Epithelial cell of esophagus (primary cell): ENCODE measurements at places on chromosomes 1 and 21.

- no peak for DNase-seq
Observed at GRCh38 chr1:41617336-41617735, 132.9 kb upstream of the EDN2 start.

DNA sequence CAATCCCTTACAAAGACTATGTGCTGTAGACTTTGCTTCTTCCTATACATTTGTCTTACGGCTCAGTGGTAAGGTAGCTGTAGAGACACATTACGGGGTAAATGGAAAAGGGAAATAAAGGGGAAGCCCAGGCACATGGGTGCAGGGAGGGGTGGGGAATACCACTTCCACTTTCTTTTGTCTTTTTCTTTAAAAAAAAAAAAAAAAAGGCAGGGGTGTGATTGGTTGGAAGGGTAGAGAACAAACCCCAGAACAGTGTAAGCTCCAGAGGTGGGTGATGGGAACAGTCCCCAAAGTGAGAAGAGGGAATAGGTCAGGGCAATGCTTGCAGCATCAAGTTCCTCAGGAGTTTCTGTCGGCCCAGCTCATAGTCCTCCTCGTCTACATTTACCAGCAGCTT, 3.9 kb downstream of the NIT1 start:
- DNase-seq: no peak

DNA sequence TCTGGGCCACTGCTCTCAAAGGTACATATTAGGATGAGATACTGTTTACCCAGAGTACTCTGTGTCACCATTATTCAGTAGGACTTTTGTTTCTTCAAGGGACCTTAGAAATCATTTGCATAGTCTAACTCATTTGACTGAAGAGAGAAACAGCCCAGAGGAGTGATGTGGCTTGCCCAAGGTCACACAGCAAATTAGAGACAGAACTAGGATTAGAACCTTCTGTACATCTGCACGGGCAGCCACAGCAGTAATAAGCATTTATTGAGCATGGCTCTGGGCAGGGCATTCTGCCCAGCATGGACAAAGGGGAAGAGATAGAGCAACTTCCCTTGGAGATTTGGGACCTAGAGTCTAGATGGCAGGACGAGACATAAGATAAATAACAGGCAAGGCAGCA, 5.7 kb upstream of the NHLH1 start:
- no peak for DNase-seq

- DNase-seq: peak; percentile 64
Observed at GRCh38 chr1:110087812-110088738, 17.6 kb upstream of the ALX3 start.

GRCh38 chr1:167244244-167244643, 23.6 kb downstream of the POU2F1 start:
- no peak for DNase-seq

DNA sequence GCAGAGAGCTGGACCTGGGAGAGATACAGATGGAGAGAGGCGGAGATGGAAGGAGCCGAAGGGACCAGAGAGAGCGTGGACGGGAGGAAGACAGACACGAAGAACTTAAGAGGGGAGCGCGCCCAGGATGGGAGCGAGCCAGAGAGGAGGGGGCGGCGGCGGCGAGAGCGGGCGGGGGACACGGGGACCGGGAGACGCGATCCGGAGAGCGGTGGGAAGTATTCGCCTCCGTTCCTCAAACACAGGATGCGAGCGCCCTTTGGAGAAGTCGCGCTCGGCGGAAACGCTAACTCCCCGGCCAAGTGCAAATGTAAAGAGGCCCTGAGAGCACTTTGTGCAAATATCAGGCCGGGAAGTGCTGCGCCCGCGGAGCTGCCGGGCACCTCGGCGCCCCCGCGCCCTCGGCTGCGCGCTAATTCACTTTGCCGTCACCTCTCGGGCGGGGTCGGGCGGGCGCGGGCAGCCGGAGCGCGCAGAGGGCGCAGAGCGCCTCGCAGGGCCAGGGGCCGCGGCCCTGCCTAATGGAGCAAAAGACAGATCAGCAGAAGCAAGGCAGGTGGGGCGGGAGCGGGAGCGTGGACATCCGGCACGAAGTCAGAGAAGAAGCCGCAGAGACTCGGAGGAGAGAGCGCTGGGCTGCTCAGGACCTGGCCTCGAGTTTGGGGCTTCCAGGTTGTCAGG, 281.2 kb downstream of the RRAGC start:
- DNase-seq: no peak

GRCh38 chr1:1892079-1892762, 1.3 kb upstream of the GNB1 start:
- peak; percentile 78 for DNase-seq

DNA sequence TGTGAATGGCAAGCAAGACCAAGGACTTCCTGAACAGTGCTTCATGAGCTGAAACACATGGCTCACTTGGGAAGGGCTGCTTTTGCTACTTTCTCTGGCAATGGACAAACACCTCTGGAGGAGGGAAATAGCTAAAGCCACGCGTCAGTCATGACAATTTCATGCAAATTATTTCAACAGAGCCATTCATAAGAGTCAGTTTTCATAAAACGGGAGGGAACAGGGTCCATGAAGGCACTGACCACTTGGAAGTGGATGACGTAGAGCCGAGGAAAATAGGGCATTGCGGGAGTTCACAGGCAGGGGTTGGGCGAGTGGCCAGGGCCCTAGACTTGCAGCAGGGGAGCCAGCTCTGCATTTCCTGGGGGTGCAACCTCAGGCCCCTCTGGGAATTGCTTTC, 43.9 kb downstream of the SDC3 start:
- no peak for DNase-seq

DNA sequence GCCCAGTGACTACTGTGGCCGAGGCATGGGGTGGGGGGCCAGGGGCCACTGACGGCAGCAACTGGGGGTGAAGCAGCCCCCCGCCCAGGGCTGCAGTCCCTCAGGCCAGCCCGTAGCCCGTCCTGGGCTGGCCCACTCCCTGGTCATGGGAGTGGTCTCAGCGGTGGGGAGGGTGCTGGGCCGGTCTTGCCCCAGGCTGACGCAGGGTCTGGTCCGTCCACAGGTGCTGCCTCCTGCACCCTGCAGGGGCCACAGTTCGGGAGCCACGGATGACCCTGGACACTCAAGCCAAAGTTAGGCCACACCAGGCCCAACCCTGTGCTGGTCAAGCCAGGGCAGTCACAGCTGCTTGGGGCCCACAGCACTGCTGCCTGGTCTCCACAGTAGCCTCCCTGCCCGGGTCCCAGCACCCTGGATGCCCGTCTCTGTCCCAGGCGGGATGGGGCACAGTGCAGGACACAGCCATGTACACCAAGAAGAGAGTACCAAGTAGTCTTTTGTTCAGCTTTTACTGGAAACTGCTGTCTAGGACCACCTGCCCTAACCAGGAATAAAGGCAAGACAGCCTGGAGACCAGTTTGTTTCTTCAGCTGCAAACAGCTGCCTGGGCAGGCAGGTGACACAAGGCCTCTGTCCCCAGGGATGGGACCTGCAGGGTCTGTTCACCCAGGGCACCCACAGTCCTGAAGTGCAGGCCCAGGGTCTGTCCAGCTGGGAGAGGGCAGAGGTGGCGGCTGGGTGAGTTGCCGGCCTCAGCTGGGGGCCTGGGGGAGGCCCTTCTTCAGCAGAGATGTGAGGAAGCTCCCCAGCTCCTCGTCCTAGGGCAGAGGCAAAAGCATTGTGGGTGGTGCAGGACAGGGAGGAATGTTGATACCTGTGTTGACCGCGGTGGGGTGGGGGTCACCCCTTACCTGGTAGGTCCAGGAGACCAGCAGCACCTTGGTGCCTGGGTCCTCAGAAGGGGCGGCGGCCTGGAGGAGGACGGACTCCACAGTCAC, 3.0 kb downstream of the PUSL1 start:
- no peak for DNase-seq

DNA sequence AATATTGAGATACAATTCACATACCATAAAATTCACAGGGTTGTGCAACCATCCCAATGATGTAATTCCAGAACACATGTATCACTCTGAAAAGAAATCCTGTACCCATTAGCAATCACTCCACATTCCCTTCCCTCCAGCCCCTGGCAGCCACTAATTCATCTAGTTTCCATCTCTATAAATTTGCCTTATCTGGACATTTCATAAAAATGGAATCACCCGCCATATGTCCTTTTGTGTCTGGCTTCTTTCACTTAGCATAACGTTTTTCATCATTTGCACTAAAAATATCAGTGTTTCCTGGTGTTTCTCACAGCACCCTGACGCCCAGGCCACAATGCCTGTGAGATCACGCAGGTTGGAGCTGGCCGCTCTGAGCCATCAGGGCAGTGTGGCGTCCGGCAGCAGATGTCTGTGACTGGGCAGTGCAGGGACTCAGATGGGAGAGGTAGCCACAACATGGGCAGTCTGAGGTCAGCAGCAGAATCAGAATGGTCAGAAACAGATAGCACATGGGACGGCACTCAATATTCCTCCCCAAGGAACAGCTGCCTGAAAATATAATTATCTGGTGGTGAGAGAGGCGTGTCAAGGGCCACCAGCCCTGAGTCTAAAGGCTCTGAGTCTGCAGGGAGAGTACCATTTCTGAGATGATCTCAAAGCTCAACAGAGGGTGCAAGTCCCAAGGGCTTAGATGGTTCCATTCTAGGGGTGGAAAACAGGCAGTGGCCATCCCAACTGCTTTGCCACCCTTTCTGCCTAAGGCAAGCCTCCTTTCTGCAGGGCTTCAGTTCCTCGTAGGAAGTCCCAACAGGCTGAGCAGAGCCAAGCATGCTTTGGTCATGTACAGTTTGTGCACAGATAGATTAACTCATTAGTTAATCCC, 129.4 kb upstream of the EDN2 start:
- DNase-seq: peak; percentile 90

- DNase-seq: no peak
Observed at GRCh38 chr1:230611878-230612235, 30.4 kb upstream of the COG2 start.

DNA sequence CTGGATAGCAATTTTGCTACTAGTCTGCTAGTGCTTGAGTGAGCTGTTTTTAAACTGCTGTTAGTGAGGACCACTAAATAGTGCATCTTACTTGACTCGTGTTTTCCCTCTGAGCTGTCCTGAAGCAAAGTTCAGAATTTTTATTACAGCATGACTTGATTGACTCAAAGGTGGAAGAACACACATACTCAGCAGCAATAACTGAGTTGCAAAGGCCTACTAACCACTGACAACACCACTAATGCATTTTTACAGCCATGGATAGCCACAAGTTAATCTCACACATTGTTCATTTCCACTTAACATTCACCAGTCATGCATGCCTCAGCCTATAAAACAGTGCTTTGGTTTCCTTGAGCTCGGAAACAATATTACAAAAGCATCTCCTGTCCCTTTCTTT, 148.7 kb downstream of the RUNX1 start:
- DNase-seq: peak; percentile 45

GRCh38 chr1:23352096-23352695, 8.1 kb upstream of the HNRNPR start:
- no peak for DNase-seq

DNA sequence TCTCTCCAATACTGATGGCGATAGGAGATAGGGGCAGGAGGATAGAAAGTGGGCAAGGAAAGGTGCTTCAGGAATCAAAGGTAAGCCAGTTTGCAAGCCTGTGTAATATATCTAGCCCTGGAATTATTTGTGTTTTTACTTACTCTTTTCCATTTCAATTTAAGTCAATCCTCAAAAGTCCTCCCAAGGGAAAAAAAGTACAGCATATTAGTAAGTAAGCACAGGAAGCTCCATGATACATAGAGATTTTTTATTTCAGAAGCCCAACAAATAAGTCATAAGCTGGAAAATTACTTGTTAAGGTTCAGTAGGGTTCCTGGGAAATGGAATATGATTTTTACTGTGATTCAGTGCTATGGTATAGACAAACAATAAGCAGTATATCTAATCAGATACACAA, 337.7 kb upstream of the DUSP10 start:
- DNase-seq: no peak

DNA sequence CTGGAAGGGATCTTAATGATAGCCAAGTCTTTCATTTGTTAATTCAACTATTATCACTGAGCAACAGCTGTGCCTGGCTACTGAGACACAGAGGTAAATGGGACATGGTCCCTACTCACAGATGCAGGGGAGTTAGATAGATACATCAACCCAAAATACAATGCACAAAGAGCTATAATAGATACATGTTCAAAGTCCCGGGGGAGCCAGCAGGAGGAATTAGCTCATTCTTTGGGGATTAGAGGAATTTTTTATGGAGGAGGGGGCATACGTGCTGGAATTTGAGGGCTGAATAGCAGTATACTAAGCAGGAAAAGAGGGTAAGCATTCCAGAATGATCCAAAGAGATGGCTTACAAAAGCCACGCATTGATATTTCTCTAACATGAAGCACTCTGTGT, 34.6 kb downstream of the C8B start:
- no peak for DNase-seq

GRCh38 chr1:165823552-165824268, 3.7 kb upstream of the UCK2 start:
- no peak for DNase-seq

- no peak for DNase-seq
Observed at GRCh38 chr1:193677874-193678273, 491.5 kb upstream of the B3GALT2 start.

DNA sequence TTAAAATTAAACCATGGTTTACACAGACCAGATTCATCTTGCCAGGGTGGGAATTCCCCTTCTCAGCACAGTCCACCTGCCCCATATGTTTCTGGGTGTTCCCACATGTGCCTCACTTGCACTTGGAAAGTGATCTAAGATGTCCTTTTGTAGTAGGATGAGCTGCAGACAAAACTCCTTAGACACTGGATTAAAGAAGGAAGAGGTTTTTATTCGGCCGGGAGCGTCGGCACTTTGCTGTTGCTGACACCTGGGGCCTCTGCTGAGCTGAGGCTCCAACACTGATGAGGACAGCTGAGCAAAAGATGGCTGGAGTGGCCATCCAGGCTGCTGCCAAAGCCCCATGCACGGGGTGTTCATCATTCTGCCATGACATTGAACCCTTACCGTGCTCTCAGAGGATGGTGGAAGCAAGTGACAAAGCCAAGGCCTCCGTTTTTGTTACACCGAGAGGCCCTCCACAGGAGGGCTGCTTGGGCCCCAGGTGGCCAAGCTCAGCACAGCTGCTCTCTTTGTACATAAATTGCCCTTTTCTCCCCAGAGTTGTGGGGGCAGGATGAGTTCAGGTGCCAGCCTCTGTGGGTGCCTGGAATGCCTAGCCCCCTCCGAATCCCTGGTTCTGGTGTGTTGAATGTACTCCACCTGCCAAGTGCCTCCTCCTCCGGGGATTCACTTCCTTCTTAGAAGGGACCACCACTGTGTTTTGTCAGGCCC, 7.3 kb upstream of the ACOT11 start:
- DNase-seq: no peak

DNA sequence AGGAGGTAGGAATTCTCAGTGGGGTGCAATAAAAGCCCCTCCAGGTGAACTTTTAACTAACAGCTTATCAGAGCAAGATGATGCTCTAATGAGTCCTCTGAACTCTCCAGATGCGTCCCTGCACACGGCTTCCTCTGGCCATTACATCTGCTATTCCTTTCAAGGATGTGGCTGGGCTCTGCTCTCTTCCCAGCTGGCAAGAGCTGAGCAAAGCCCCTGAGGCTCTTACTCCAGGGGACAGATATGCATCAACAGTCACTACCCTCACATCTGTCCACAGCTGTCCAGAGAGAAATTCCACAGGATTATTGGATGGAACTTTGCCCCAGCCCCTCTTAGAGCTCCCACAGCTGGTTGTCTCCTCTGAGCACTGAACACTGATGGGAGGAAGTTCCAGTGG, 267.8 kb downstream of the C1orf94 start:
- no peak for DNase-seq
